ENCODE measurements at places on chromosomes 5 and 9. TPM values are rescaled to one million over a fixed set of nuclear protein-coding genes. Genes with fewer than 3 reads are reported as not detected.
A peak's percentile ranks its signal among the peaks of the same experiment; 100 is the strongest.

DNA sequence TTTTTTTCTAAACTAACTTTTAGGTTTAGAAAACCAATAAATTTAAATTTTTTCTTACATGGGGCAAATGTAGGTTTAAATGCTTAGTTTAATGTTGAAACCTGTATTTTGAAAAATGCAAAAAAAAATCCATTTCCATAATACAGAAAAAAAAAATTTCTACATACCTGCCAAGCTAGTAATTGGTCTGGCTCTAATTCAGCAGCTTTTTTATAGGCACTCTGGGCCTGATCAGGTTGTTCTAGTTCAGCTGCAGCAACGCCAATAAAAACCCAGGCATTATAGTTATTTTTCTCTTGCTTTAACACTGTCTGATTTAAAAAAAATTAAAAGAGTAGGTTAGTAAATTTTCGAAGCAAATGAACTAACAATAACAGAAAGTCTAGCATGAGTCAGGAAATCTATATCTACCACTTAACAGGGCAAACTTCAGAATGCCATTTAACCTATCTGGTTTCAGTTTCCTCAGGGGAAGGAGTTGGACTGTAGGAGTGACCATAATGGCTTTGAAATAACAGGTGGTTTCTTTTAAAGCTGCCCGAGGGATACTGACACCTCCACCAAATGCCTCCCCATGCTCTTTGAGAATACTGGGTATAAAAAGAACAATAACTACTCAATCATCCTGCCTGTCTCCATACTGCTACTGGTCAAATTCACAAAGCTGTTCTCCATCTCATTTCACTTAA, 11.6 kb downstream of the SKIC3 start:
- DNase-seq: no peak

DNA sequence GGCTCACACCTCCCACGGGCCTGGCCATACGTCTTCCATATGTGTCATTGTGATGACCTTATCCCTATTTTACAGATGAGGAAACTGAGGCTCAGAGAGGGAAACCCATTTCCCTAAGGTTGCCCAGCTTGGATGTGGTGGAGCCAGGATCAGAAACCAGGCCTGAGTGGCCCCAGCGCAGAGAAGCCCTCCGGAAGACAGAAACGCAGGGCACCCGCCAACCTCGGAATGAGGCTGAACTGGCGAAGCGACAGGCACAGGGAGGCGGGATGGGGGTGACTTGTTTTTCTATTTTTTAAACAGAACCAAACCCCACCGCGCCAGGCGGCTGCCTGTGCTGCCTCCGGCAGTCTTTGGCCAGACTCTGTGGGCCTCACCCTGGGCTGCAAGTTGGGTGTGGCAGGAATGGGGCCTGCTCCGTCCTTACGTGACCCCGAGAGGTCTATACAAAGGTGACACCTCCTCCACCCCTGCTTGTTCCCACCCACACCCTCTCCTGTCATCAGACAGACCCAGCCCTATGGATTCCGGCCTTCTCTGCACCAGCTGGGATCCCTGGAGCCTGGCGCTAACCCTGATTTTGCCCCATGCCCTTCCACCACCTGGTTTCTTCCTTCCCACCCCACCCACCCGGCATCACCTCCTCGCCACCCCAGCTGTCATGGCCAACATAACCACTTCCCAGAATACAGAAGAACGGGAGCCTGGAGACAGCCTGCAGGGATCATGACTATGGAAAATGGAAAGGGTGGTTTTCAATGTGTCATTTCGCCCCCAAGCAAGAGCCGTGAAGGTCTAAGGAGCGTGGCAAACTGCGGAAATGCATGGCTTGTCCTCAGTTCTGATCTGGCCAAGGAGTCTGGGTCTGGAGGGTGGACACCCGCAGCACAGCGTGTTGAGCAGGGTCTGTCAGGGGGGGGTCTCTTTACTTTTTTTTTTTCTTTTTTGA, 23.6 kb downstream of the PLPP7 start:
- no peak for DNase-seq

DNA sequence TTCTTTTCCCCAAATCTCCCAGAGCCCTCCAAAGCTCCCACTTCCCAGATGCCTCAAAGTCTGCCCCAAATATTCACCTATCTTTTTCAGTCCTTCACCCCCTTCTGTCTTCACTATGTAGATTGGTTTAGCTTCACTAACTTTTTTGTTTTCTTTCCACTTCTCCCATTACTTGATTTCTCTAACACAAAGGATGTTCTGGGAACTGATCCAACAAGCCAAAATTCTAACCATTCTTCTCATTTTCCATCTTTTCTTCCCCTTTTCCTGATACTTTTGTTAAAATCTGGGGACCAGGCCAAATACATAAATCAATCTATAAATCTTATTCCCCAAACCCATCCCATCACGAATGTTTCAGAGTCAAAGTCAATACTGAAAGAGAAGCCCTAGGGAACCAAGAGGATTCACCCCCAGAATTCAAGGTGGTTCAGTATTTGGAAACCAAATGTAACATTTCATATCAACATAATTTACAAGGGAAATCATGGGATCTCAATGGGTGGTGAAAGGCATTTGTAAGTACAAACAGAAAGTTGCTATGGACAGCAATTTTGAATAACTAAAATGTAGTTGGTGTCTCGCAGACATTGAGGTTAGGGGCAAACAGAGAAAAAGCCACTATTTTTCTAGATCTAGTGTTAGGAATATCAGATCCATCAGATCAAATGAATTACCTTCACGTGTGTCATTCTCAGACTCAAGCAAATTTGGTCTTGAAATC, 35.3 kb downstream of the APTX start:
- DNase-seq: no peak

- DNase-seq: no peak
Observed at GRCh38 chr5:74596927-74597326, 43.6 kb downstream of the ENC1 start.

- DNase-seq: no peak
Observed at GRCh38 chr5:1768283-1769000, 31.2 kb downstream of the MRPL36 start.

- DNase-seq: no peak
Observed at GRCh38 chr9:128494746-128495129, 9.8 kb upstream of the GLE1 start.

GRCh38 chr5:138454121-138454520, 11.2 kb upstream of the EGR1 start:
- no peak for DNase-seq

DNA sequence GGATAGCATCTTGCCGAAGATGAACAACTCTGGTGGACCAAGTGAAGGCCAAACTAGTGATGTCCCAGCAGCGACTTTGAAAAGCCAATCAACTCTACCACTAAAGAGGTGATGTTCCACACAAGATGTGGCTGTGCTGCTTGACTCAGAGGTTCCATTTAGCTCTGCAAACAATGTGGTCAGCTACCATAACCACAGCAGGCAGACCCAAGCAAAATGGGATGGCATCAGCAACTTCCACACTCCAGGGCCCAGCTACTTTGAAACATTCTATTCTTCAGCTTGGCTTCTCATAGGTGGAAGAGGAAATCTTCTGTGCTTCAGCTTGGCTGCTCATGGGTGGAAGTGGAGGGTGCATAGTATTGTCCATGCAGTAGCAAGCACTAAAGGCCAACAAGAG, 70.5 kb downstream of the IRX2 start:
- no peak for DNase-seq

- DNase-seq: no peak
Observed at GRCh38 chr5:37604290-37604689, 225.2 kb downstream of the WDR70 start.

- DNase-seq: no peak
Observed at GRCh38 chr5:135834639-135835529, at the start of gene SLC25A48. Gene SLC25A48 (plus strand): TSS chr5:135834663. CDS start chr5:135834848, 185 bp downstream.

GRCh38 chr5:96187309-96188027, 225.8 kb upstream of the ELL2 start:
- no peak for DNase-seq

DNA sequence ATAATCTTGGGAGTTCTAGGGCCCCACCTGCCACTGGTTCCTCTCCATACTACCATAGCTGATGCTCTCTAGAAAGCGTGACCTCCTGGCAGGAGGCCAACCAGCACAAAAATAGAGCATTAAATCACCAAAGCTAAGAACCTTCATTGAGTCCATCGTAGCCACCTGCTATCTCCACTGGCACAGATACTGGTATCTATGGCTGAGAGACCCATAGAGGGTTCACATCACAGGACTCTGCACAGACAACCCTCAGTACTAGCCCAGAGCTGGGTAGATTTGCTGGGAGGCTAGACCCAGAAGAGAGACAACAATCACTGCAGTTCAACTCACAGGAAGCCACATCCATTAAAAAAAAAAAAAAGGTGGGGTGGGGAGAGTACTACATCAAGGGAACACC, 509.1 kb downstream of the DTWD2 start:
- no peak for DNase-seq

- DNase-seq: no peak
Observed at GRCh38 chr9:105389796-105390195, 58.0 kb upstream of the FSD1L start.

DNA sequence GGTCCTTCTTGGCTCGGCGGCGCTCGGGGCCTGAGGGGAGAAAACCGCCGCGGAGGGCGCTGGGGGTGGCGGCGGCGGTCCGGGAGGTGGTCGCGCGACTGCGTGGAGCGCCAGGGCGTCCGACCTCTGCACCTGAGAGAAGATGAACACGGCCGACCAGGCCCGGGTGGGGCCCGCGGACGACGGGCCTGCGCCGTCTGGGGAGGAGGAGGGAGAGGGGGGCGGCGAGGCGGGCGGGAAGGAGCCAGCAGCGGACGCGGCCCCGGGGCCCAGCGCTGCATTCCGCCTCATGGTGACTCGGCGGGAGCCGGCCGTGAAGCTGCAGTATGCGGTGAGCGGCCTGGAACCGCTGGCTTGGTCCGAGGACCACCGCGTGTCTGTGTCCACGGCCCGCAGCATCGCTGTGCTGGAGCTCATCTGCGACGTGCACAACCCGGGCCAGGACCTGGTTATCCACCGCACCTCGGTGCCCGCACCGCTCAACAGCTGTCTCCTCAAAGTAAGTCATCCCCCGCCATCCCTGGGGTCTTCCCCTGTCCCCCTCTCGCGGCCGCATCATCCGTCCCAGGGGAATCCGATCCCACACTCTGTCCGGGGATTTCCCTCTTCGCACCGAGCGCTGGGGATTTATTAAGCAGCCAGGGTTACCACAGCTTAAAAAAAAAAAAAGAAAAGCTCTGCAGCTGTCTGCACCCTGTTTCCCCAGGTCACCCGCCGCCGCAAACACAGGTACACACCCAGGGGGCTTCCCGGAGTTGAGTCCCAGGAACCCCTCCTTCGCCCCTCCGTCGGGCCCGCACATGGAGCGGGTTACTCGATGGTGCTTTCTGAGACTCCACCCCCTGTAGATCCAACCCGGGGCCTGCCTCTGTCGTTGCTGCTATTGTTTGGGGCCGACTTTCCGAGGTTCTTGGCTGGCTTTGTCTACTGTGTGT, at the start of gene GTF3C4:
Gene GTF3C4 (plus strand): TSS at position 8 of the 935 bp plus-strand sequence. CDS start 135 bp downstream, at position 143.
- DNase-seq: peak; percentile 4

GRCh38 chr9:117555964-117556629, 141.2 kb upstream of the ASTN2 start:
- no peak for DNase-seq

The TRAPPC13 gene
- 9.7 TPM for total RNA-seq

DNA sequence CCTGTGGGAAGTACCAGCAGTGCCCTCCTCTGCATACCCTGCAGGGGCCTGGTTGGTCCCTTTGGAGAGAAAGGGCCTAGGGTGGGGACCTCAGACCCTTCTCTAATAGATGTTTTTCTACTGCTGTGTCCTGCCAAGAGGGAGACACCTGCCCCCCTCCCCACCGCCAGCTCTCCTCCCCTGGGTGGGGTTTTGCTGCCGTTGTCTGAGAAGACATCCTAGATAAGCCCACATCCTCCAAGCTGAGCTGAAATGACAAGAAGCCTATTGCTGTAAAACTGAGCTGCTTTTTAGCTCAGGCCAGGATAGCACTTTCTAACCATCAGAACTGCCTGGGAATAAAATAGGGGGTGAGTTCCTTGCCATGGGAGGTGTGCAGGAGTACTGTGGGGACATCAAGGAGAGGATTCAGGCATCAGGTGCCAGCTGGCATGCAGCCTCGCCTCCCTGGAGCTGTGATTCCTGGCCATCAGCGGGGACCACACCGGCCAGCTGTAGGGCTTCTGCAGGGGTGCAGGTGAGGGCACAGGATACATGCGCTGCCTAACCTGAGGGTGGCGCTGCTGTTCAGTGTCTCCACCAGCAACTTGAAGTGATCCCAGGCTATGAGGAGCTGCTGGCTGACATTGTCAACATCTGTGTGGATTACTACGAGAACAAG, 37.9 kb downstream of the CYFIP2 start:
- DNase-seq: no peak

DNA sequence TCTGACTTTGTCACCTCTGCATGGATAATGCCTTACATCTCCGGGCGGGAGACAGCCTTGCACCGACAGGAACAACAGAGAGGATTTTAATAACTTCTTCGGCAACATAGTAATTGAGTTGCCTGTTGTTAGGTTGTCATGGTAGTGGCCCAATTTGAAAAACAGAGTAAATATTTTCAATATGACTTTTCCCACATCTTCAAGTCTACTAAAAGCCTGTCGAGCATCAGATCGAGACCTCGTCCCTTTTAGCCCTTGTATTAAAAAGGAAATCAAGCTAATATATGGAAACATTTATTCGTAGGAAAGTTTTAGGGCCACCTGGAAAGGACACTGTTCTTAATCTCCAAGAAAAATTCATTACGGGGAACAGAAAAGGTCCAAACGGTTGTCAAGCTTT, 70.8 kb upstream of the FCN2 start:
- DNase-seq: no peak

DNA sequence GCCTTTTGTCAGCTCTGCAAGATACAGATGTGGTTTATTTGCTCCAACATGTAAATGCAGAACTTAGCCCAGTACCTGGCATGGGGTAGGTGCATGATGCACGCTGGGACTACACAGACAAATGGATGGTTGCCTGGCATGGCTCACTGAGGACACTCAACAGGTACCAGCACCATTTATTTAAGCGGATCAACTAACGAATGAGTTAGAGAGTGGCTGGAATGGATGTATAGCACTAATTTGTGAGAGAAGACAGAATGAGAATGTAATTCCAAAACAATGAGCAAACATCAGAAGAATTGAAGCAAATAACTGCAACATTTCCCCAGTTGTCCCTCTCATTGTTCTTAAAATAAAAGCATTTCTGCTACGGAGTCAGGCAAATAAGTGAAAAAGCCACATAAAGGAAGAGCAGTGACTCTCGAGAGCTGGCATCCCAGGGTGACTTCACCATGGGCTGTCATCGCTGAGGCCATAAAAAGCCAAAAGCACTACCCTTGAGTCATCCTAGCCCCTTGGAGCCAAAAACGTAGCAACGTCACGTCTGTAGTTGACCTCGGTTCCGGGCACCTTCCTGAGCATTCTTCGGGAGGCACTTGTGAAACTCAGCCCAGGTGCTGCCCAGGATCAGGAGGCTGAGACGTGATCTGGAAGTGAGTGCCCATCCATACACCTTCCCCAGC, 290.3 kb downstream of the NSG2 start:
- DNase-seq: no peak

The PROB1 gene
- total RNA-seq: 1.9 TPM

The PRXL2C gene
- total RNA-seq: 22.9 TPM

GRCh38 chr9:75138260-75139040, 50.1 kb downstream of the OSTF1 start:
- DNase-seq: no peak
